ENCODE measurements at places on chromosomes 16 and 17.
A peak's percentile ranks its signal among the peaks of the same experiment; 100 is the strongest.

DNA sequence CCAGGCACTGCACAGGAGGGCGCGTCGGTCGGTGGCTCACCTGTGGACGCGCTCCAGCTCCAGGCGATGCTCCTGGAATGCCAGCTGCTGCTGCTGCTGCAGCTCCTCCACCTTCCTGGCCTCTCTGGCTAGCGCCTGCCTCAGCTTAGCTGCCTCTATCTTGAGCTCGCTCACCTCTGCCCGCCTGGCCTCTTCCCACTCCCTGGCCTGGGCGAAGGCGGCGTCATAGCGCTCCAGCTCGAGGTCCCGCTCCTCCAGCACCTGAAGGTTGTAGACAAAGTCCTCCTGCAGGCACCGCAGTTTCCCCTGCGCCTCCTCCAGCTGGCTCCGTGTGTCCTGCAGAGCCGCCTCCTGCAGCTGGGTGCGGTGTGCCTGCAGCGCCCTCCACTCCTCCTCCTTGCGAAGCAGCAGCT is 11.1 kb downstream of the CCDC57 start:
- no peak for DNase-seq

DNA sequence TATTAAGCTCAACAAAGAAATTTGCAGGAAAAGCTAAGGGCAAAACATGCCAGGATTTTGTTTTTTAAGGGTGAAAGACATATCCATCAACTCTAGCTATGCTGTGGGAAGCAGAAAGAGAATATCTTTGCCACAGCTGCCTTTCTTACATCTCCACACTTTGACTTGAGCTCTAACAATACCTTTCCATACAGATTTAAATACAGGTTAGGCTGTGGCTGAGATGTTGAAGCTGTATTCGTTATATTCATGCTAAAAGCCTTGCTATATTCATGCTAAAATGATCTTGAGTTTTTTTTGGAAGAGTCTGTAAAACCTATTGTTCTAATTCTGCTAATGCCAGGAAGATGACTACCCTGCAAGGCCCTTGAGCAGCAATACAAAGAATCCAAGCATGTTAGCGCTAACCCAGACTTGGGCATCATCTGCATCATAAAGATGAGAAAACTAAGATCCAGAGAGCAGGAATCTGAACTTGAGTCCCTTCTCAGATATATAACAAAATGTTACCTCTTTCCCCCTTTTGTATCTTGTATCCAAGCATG is 204.8 kb upstream of the C17orf78 start:
- DNase-seq, result no peak

DNA sequence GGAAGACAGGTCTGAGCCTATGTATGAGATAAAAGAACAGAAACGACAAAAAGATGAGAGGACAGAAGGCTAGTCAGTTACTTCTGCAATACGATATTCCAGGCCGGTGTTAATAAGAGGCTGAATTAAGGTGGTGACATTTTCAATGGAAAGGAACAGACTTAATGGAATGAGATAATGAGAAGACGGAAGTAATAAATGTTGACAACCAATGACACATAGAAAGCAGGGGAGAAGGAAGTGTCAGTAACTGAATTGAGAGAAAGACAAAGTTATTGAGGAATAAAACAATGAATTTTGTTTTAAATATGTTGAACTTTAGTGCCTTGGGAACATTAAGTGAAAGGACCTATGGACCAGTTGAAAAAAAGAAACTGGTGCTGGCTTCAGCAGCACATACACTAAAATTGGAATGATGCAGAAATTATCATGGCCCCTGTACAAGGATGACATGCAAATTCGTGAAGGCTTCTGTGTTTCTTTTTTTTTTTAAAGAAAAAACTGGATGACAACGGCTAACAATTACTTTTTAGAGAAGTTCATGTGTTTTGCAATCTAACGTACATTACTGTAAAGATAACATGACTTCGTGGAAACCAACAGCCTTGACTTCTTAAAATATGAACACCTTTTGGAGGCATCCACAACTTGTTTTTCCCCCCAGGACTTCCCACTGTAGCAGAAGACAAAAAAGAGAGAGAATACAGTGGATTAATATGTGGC is 18.5 kb upstream of the CPD start:
- no peak for DNase-seq

- DNase-seq, result no peak
Observed at GRCh38 chr17:33267271-33267790, 25.8 kb downstream of the ASIC2 start.

GRCh38 chr17:45428931-45429338 is 3.7 kb downstream of the ARHGAP27 start:
- peak; percentile 42 for DNase-seq

DNA sequence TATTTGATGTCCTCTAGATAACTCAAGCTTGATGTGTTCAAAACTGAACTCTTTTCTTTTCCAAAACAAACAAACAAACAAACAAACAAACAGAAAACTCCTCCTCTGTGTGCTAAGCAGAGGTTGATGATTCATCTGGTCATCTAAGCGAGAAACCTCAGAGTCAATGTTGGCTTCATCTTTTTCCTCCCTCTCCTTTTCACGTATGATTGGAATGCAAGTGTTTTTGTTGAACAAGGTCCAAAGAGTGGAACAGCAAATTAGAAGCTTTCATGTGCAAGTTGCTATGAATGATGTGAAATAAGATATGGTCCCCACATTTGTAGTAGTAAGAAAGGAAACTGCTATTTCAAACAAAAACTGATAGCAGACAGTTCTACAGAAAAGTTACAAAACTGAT is 52.5 kb downstream of the TBX4 start:
- no peak for DNase-seq

DNA sequence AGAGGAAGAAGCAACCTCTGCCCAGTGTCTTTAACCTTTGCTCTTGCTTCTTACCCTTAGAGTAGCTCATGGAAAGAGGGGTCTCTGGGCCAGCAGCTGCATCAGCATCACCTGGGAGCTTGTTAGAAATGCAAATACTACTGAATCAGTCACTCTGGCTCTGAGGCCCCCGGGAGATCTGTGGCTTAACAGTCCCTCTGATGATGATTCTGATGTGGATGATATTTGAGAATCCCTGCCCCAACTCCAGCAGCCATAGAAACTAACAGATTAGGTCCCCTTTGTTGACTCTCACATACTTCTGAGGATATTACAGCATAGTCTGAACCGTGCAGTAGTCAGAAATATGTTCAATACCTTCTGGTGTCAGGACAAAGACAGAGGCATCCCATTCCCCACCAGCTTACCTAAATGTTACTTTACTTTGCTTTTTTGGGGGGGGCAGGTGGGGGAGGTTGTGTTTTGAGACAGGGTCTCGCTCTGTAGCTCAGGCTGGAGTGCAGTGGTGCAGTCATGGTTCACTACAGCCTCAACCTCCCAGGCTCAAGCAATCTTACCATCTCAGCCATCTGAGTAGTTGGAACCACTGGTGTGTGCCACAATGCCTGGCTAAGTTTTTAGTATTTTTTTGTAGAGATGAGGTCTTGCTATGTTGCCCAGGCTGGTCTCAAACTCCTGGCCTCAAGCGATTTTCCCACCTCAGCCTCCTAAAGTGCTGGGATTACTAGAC is 220.1 kb downstream of the CCDC182 start:
- DNase-seq, result no peak

DNA sequence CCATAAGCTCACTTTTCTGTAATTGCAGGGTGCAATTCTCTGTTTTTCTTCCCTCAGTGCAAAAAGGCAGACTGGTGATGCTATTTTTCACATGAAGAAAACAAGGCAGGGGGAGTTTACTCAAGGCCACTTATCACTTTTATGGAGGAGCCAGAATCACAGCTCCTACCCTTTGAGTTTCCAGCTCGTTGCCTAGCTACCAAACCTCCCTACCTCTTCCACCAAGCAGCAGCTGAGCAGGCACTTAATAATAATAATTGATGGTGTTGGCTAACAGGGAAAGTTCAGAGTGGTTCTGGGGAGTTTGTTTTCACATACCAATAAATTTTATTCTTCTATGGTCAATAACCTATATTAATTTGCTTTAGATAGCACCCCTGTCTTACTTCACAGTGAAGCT is 31.9 kb upstream of the MPHOSPH6 start:
- DNase-seq, result no peak

DNA sequence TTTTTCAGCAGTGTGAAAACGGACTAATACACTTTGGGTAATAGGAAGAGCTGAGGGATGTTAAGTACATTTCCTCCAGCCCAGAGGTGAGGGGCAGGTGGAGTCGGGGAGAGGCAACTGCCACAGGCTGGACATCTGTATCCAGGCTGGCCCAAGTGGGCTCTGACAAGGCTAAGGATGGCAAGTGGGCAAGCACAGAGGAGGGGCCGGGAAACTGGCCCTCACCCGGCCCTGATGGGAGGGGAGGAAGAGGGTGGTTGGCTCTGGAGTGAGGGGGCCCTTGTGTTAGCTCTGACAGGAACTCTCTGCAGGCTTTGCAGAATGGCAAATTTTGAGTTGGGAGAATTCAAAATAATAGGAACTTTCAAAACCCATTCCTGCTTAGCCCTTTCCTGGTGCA is 251.0 kb upstream of the TNRC6C start:
- DNase-seq, result no peak

- DNase-seq, result no peak
Observed at GRCh38 chr16:22942811-22943210, 128.8 kb downstream of the HS3ST2 start.

- DNase-seq, result no peak
Observed at GRCh38 chr17:17180741-17181525, 25.2 kb downstream of the PLD6 start.

DNA sequence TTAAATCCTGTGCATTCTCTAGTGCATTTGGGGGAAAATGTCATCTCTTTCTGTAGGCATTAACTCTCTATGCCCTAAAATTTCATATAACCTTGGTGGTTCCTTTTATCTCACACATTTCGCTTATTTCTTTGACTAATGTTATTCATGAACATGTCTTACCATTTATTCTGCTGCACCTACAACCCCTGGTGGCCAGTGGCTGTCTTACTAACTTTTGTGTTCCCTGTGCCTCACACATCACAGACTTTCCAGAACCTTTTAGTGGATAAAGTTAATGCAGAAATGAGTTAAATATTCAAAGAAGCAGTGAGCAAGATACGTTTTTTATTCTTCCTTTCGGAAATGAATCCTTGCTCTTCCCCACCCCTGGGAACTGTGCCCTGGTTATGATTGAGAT is 111.9 kb downstream of the CDH13 start:
- DNase-seq, result no peak

DNA sequence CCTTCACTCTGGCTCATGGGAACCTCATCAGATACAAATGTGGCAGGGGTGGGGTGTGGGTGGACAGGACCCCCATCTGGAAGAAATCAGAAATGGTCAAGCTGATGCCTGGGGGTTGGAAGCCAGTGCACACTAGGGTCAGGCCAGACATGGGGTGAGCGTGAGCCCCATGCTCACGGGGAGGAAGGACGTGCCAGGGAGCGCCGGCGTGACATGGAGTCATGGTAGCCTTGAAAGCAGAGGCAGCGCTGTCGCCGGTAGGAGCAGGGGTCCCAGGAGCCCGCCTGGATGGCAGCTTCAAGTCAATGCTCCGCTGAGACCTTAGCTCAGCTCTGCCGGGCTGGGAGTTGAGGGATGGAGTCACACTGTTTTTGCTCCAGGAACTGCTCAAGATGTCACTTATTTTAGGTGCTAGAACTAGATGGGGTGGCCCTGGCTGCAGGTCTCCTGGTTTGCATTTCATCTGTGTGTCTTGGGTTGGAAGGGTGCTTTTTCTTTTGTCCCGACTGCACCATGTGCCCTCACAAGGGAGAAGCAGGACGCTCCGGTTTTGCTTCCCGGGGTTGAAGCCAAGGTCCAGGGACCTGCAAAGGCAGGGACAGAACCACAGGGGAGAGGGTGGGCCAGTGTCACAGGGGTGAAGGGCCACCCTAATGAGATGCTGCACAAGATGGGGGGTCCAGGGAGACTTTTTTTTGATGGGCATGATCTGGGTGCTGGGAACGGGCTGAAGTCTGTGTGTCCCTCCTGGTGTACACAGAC is 51.4 kb downstream of the USP22 start:
- DNase-seq, result no peak

DNA sequence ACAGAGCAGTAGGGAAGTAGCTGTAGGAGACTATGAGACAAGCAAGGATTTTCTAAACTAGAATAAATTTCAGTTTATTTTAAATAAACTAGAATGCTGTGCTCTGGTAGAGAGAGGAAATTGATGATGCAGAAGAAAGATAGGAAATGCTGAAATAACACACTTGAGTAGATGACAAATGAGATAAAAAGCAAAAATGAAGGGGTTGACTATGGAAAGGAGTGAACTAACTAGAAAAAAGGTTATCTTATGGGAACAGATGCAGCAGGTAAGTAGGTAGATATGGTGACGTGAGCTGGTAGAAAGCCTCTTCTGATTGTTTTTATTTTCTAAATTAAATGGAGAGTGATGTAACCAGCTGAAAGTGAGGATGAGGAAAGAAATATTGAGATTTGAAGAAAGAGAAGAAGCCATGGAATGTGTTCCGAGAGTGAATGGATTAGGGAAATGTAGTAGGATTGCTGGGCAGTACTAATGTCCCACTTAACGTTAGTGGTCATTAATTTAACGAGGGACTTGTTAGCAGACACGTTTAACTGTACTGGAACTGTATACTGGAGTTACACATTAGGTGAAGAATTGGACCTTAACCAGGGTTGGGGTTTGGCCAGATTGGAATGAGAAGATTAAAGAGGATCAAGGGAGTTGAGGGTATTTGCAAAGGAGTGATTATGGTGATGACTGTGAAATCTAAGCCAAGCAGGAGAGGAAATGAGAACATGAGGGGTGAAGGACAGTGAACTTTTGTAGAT is 196.5 kb downstream of the TANC2 start:
- no peak for DNase-seq

DNA sequence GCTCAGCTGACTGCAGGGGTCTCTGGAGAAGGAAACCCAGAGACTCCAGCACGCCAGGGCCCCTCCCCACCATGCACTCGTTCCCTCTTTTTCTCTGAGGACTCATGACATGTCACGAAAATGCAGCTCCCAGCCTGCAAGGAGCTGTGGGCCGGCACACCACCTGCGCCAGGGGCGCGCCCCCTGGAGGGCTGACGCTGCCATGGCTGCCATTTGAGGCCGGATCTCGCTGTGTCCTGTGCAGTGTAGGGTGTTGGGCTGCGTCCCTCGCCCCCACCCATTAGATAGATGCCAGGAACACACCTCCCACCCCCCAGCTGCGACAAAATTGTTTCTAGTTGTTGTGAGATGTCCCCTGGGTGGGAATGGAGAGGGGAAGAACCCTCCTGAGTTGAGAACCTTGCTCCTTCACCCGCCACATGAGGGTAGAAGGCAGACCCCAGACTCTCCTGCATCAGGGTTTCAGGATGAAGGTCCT is 8.2 kb downstream of the SYNGR2 start:
- DNase-seq, result peak; percentile 87

DNA sequence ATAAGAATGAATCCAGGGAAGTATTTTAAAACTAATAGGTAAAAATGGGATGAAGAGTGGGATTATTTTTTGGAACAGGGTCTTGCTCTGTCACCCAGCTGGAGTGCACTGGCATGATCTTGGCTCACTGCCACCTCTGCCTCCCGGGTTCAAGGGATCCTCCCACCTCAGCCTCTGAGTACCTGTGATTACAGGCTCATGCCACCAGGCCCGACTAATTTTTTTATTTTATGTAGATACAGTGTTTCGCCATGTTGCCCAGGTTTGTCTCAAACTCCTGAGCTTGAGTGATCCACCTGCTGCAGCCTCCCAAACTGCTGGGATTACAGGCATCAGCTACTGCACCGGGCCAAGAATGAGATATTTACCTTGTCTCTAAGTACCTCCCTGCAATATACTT is 22.1 kb downstream of the NSMCE1 start:
- DNase-seq, result no peak
